ENCODE measurements at places on chromosomes 2 and 18. TPM values are rescaled to one million over a fixed set of nuclear protein-coding genes. Genes with fewer than 3 reads are reported as not detected.

Gene MGAT4A
- total RNA-seq, result 10.2 TPM

Gene DPY30
- total RNA-seq, result 79.5 TPM

Gene HOXD9
- total RNA-seq, result not detected

Gene GPR45
- 0.30 TPM for total RNA-seq

Gene CELF4
- not detected for total RNA-seq

Gene TMEM163
- 0.12 TPM for total RNA-seq

Gene GAD1
- 11.0 TPM for total RNA-seq

Gene CFC1
- total RNA-seq, result not detected

Gene PTMA
- total RNA-seq, result 2,752 TPM

Gene RAX
- not detected for total RNA-seq

DNA sequence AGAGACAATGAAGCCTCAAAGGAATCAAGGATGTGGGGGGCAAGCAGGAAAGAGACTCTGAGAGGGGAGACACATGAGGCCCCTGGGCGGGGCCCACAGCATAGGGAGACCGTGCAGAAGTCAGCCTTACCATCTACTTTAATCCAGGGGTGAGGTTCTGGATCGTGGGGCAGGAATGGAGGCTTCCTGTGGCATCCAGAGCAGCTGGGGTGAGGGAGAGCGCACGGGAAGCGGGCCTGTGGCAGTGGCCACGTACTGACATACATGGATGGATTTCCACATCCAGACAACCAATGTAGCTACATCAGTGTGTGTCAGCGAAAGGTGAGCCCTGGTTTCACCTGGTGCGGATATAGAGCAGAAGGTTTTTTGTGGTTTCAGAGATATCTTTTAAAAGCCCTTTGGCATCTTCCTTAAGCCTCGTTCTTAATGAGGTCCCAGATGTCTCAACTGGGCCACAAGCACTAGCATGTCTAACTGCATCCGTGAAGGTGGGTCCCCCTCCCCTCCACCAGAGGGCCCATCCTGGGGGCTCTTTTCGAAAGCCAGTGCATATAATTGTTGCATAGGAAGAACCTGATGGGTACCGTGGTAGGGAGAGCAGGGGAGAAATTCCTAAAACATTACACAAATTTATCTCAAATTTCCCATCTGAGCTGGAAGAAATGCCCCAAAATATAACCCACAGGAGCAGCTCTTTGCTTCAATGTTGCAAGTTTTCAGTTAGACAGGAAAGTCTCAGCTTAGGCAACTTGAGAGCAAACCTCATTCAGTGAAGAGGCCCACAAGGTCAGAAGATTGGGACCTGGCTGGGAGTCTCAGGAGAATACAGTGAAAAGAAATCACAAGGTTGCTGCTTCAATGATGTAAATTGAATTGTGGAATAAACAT is 90.9 kb downstream of the SP3 start:
- H3K27ac ChIP-seq, result no peak overlapping the region
- H3K36me3 ChIP-seq, result no peaks in the 10 kb centered on the region
- H3K4me3 ChIP-seq, result no peak overlapping the region
- peaks cover 10% of the 10 kb centered on the region for H3K4me1 ChIP-seq

GRCh38 chr18:73717570-73717969 is 430.1 kb downstream of the FBXO15 start:
- no peak for DNase-seq
- H3K4me3 ChIP-seq, result no peak overlapping the region
- no peaks in the 10 kb centered on the region for H3K4me1 ChIP-seq
- H3K27me3 ChIP-seq, result no peaks in the 10 kb centered on the region

GRCh38 chr18:77003316-77003715 is 129.3 kb downstream of the MBP start:
- no peak overlapping the region for H3K27ac ChIP-seq
- no peak overlapping the region for H3K4me3 ChIP-seq
- H3K4me1 ChIP-seq, result no peaks in the 10 kb centered on the region
- no peak for DNase-seq
- no peaks in the 10 kb centered on the region for H3K27me3 ChIP-seq
- no peaks in the 10 kb centered on the region for H3K36me3 ChIP-seq

DNA sequence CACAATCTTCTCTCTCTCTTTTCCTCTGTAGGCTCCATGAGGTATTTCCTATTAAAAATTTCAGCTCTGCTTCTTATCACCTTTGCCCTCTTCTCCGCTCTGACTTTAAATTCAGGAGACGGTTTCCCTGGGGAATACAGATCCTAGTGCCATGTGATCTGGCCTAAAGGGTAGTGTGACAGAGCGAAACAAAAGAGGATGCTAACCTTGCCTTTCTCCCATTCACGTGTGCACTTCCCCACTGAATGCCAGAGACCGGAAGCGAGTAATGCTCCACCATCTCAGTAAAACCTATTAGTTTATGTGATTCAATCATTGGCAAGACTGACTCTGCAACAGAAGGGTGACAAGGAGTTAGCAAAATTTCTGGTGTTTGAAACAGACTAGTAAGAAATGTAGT is 358.3 kb downstream of the ZNF521 start:
- DNase-seq, result no peak
- H3K36me3 ChIP-seq, result no peaks in the 10 kb centered on the region
- no peaks in the 10 kb centered on the region for H3K27me3 ChIP-seq
- no peak overlapping the region for H3K27ac ChIP-seq
- H3K4me3 ChIP-seq, result no peak overlapping the region

DNA sequence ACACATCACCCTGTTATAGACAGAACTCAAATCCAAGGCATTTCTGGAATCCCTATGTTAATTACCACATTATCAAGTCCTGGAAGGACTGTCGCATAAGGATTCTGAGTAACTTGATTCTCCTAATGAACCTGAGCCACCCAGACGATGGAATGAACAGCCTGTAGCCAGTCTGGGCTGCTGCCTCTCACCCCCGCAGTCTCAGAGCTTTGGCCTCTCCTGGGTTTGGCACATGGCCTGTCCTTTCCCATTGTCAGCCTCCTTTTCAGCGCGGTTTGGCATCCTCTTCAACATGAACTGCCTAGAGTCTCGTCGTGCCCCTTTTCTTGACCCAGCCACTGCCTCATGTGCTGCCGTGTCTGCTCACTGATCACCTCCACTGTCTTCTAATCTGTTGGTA is 147.6 kb downstream of the SLC8A1 start:
- no peak overlapping the region for H3K4me3 ChIP-seq
- peaks cover 6% of the 10 kb centered on the region for H3K27me3 ChIP-seq
- no peaks in the 10 kb centered on the region for H3K36me3 ChIP-seq
- no peaks in the 10 kb centered on the region for H3K4me1 ChIP-seq
- DNase-seq, result no peak

DNA sequence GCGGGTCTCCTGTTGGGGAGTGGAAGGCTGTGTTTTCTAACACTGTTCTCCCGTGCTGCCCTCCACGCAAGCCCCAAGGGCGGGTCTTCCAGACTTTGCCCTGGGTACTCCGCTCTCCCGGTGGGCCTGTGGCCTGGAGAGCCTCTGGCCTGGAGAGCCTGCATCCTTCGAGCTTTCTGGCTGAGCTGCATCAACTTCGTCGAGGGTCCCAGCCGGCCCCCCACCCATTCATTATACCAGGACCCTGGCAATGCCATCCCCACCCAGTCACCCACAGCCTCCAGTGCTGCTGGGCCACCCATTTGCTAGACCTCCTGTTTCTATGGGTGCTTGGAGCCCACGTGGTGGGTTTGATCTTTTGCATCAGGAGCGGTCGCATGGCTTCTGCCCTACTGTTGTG is 102.2 kb downstream of the PTGR3 start:
- DNase-seq, result no peak
- no peaks in the 10 kb centered on the region for H3K4me1 ChIP-seq
- 0 out of 2 replicates have a peak, but pooled peaks cover 4% of the 10 kb centered on the region for H3K27me3 ChIP-seq
- H3K27ac ChIP-seq, result no peak overlapping the region

DNA sequence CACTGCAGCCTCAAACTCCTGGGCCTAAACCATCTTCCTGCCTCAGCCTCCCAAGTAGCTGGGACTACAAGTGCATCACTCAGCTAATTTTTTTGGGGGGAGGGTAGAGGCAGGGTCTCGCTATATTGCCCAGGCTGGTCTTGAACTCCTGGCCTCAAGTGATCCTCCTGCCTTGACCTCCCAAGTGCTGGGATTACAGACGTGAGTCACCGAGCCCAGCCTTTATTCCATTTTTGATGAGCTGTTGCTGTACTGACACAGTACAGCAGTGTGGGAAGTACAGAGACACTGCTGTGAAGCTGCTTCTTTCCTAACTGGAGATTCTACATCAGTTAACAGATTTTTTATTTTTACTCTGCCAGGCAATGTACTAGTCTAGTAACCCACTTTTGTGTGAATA is 18.8 kb downstream of the PTRHD1 start:
- H3K4me1 ChIP-seq, result peaks cover 6% of the 10 kb centered on the region
- no peaks in the 10 kb centered on the region for H3K36me3 ChIP-seq
- no peak overlapping the region for H3K4me3 ChIP-seq
- no peak for DNase-seq
- no peaks in the 10 kb centered on the region for H3K27me3 ChIP-seq

GRCh38 chr2:72349016-72349415 is 201.4 kb upstream of the CYP26B1 start:
- no peak for DNase-seq
- no peaks in the 10 kb centered on the region for H3K36me3 ChIP-seq
- H3K4me3 ChIP-seq, result no peak overlapping the region

DNA sequence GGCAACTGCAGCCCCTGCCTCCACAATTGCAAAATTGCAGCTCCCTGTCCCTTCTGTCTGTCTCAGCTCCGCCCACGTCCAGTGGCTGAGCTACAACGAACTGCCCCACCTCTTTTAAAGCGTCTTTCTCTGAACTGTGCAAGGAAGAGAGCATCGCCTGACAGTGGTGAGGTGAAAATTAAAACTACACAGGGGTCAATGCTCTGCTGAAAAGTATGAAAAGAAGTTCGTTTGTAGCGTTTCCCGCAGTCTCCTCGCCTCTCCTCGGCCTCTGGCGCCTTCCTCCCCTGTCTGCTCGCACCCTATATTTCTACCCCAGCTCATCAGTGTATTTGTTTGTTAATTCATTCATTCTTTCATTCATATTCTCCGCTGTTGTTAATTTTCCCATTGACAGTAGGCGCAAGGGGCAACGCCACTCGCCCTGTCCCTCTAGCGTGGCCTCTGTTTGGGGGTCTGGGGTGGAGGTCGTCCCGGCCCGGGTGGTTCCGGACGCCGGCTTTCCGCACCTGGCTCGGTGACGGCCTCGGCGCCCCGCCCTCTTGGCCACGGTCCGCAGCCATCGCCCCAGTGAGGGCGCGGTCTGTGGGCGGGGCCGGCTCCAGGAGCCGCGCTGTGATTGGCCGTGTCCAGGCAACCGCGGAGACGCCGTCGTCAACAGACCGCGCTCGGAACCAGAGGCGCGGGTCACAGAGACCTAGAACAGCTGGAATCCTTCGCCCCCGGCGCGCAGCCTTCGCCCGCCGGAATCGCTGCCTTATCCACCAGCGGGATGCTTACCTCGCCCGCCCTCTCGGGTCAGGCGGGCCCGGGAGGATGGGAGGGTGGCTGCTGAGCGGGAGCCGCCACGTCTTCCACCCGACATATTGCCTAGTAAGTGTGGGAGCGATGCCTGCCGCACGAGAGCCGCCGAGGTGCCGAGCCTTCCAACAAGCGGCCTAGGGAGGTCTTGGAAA is at the start of gene VWA3B:
TSS of gene VWA3B (plus strand) at position 677 of the 956 bp plus-strand sequence. CDS start 5,926 bp downstream, outside the sequence.
- peaks cover 6% of the 10 kb centered on the region for H3K4me1 ChIP-seq
- H3K27me3 ChIP-seq, result no peaks in the 10 kb centered on the region
- peak within 1 kb of the TSS; percentile 67 for H3K4me3 ChIP-seq
- H3K27ac ChIP-seq, result no peak within 1 kb of the TSS

Data from HCT116 (cell line).